ENCODE measurements at places on chromosomes 3 and 15.
A peak's percentile ranks its signal among the peaks of the same experiment; 100 is the strongest.

- DNase-seq, result no peak
Observed at GRCh38 chr15:49646891-49647290, 26.0 kb downstream of the DTWD1 start.

GRCh38 chr3:197064771-197065170 is 35.2 kb upstream of the MELTF start:
- DNase-seq, result no peak

DNA sequence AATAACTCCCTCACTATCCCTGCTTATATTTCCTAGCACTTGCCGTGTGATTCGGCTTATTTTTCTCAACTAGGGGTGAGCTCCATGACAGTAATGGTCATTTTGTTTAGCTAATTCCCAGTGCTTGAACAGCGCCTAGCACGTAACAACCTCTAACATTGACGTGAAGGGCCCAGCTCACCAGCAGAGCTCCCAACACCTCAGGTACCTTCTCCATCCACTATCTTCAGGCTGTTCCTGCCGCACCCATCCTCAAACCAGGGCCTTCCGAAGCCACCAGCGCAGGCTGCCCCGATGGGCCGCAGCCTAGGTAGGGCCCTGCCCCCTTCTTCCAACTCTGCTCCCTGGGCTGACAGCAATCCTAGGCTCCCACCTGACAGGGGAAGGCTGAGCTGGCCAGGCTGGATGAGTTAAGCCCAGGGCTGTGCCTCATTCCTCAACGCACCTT is 751 bp upstream of the RPS17 start:
- no peak for DNase-seq

- no peak for DNase-seq
Observed at GRCh38 chr15:66102563-66103292, 150.8 kb downstream of the MEGF11 start.

DNA sequence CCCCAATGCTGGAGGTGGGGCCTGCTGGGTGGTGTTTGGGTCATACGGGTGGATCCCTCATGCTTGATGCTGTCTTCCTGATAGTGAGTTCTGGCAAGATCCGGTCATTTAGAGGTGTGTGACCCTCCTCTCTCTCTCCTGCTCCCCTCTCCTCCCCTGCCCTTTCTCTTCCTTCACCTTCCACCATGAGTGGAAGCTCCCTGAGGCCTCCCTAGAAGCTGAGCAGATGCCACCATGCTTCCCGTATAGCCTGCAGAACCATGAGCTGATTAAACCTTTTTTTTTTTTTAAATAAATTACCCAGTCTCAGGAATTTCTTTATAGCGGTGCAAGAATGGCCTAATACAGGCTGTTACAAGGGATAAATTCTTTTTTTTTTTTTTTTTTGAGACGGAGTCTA is 36.3 kb upstream of the IQSEC1 start:
- DNase-seq, result no peak

- DNase-seq, result no peak
Observed at GRCh38 chr3:173013219-173013832, 127.7 kb downstream of the SPATA16 start.

- no peak for DNase-seq
Observed at GRCh38 chr3:115254492-115255196, 107.6 kb upstream of the ZBTB20 start.

- DNase-seq, result no peak
Observed at GRCh38 chr3:98690876-98691275, 72.3 kb upstream of the ST3GAL6 start.

GRCh38 chr3:61820306-61820992 is 259.1 kb downstream of the PTPRG start:
- peak; percentile 1 for DNase-seq

GRCh38 chr3:149401212-149401925 is 23.9 kb upstream of the TM4SF1 start:
- DNase-seq, result no peak

DNA sequence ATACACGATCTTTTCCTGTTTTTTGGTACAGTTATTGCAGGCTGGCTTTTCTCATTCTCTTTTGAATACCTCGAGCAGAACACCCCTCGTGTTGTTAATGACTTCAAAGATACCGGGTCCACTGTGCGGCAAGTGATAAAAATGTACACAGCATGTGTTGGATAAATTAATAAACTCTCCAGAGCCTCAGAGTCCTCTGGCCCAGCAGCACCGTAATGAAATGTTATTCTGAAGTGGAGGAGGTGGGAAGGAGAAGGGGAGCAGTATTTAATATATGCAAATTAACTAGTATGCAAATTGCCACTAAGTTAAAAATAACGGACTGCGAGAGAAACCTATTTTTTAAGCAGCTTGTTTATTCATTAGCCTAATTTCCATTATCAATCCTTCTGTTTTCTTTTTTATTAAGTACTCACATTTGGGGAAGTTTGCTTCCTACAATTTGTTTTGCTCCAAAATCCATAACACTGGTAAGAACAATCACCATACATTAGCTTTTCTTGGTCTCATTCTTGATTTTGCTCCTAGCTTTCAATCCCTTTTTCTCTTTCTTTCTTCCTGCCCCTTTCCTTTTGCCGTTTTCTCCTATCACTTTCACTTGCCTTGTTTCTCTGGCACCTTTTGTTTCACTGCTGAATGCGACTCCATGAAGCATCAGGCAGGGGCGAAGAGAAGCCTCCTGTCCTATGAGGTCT is 462.3 kb upstream of the PPP2R3A start:
- DNase-seq, result no peak

- DNase-seq, result no peak
Observed at GRCh38 chr3:112446343-112446742, 52.9 kb downstream of the BTLA start.

- DNase-seq, result no peak
Observed at GRCh38 chr3:12603969-12604368, 47.1 kb downstream of the MKRN2 start.
